C1 segment of cervical spinal cord (tissue), 14 donors: ENCODE measurements at places on chromosomes 6 and 20.

- no peak for DNase-seq
Observed at GRCh38 chr6:34025112-34025807, 120.6 kb downstream of the GRM4 start.

DNA sequence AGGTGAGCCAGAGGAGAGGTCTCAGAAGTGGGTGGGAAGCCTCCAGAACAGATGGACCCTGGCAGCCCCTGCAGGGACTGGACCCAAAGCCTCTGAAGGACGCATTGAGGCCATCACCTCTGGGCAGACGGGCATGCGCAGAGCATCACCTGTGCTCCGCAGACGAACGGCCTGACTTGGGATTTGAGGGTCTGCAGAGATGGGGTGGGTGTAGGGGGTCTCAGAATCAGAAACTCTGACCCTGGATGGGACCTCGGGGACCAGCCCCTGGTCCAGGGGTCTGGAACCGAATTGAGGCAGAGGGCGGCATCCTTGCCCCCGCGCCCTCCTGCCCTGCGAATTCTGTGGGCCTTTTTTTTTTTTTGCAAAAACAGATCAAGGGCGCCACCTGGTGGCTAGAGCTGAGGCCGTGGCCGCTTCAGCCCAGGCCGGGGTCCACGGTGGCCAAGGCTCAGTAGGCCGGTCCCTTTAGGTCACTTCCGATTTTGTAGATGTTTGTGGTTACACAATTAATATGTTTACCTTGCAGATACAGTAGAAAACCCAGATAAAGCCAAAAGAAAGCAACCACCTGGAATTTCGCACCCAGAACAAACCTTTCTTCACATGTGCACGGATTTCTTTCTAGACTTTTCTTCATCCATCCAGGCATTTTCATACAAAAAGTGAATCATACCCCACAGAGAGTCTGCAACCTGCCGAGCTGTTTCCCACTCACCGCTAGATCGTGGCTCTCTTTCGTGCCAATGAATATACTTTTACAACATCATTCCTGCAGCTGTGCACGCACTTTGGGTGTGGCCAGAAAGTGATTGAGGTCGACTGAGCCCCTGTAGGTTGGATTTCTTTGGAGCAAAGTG, 25.9 kb downstream of the ZBP1 start:
- no peak for DNase-seq

DNA sequence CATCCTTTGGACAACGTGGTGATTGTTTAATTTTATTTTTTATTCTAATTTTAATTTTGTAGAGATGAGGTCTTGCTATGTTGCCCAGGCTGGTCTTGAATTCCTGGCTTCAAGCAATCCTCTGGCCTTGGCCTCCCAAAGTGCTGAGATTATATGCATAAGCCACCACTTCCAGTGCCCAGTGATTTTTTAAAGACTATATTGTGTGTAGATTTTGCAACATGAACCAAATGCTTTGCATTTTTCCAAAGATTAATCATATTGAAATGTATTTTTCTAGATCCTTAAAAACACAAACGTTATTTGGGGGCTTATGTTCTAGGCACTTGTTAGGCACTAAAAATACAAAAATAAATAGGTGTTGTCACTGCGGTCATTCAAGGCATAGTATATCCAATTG, 117.6 kb upstream of the CCN2 start:
- DNase-seq, result no peak

DNA sequence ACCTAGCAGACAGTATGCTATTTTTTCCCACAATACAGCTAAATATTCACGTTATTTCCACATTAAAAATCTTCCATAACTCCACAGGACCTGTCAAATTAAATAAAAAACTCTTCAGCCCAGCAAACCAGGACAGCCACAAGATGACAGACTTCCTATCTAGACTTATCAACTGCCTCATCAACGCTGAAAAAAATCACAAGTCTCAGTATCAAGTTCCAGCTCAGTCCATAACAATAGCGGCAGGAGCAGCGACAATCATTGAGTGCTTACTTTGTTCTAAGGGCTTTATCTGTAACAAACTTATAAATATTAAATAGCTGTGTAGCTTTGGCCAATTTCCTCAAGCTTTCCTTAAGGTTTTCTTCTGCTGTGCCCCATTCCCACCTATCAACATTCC, 24.7 kb downstream of the RCAN2 start:
- no peak for DNase-seq

GRCh38 chr6:150286912-150287311, 81.9 kb upstream of the IYD start:
- no peak for DNase-seq

GRCh38 chr6:43142101-43142500, 29.0 kb upstream of the SRF start:
- no peak for DNase-seq

- DNase-seq, result no peak
Observed at GRCh38 chr20:24425523-24426135, 43.8 kb upstream of the SYNDIG1 start.

DNA sequence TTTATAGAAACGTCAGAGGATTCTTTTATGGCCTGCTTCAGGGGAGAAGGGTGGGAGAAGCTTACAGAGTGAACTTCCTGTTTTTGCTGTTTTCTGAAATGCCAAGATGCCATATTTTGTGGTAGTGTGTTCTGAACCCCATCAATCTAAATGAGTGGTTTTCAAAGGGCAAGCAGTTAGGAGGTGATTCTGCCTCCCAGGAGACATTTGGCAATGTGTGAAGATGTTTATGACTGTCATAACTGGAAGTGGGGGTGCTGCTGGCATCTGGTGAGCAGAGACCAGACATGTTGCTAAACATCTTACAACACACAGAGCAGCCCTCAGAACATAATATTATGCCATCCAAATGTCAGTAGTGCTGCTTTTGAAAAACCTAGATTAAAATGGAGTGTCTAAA, 6.0 kb upstream of the PRL start:
- DNase-seq, result no peak

GRCh38 chr20:54619682-54620081, 144.3 kb downstream of the DOK5 start:
- no peak for DNase-seq

- no peak for DNase-seq
Observed at GRCh38 chr20:50754420-50754819, 23.0 kb downstream of the PARD6B start.

DNA sequence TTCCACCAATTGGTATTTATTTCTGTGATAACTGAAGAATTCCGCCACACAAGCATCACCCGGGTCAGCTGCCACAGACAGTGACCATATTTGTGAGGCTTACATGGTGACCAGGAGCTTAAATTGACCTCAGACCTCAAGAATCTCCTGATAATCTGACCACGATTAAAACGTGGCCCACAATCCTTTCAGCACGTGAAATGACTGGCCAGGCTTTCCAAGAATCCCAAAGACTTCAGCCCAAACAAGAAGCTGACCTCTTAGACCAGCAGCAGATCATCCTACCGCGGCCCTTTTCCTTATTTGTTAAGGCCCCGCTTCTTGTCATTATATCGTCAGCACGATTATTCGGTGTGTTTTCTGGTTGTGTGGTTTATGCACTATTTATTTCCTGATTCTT, 45.6 kb upstream of the CD93 start:
- DNase-seq, result no peak

- peak; percentile 79 for DNase-seq
Observed at GRCh38 chr6:13302751-13303667, 25.3 kb downstream of the TBC1D7 start.

GRCh38 chr6:121143476-121143875, 190.8 kb downstream of the TBC1D32 start:
- no peak for DNase-seq

GRCh38 chr20:34069341-34070078, 42.5 kb downstream of the EIF2S2 start:
- peak; percentile 62 for DNase-seq
